Ascending aorta (tissue), 2 donors: ENCODE measurements at places on chromosomes 1 and 21.

- H3K4me1 ChIP-seq = no peaks in the 10 kb centered on the region
- no peak overlapping the region for H3K4me3 ChIP-seq
- DNase-seq = no peak
- no peak overlapping the region for H3K27ac ChIP-seq
- H3K27me3 ChIP-seq = no peaks in the 10 kb centered on the region
These were observed 19.4 kb downstream of the F11R start for GRCh38 chr1:161001525-161001924.

DNA sequence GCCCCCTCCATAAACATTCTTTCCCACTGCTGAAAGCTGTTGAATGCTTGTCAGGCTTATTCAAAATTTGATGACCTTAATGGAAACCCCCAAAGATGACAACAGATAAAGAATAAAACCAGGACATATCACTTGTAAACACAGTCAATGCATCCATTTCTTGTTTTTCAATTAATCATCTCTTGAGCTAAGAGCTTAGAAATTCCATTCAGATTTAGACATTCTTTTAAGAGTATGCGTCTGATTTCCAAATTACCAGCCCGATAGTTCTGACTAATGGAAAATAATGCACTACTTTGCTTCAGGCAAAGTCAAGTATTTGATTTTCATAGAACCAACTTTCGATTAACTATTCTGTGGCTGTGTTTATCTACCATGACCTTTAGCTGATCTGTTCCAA is 100.6 kb upstream of the RUNX1 start:
- no peak overlapping the region for H3K4me3 ChIP-seq
- no peak for DNase-seq
- H3K27ac ChIP-seq = no peak overlapping the region
- H3K36me3 ChIP-seq = no peaks in the 10 kb centered on the region
- H3K27me3 ChIP-seq = no peaks in the 10 kb centered on the region

GRCh38 chr1:16440131-16440469 is 424 bp upstream of the NECAP2 start:
- H3K4me1 ChIP-seq = peaks cover 4% of the 10 kb centered on the region
- peak overlapping the region; percentile 77 for H3K4me3 ChIP-seq
- peaks cover 23% of the 10 kb centered on the region for H3K36me3 ChIP-seq
- no peaks in the 10 kb centered on the region for H3K27me3 ChIP-seq
- DNase-seq = no peak

GRCh38 chr1:160549665-160550006 is 26.6 kb upstream of the SLAMF6 start:
- H3K4me1 ChIP-seq = no peaks in the 10 kb centered on the region
- no peaks in the 10 kb centered on the region for H3K36me3 ChIP-seq
- DNase-seq = no peak
- no peaks in the 10 kb centered on the region for H3K27me3 ChIP-seq
- H3K4me3 ChIP-seq = no peak overlapping the region
- no peak overlapping the region for H3K27ac ChIP-seq

DNA sequence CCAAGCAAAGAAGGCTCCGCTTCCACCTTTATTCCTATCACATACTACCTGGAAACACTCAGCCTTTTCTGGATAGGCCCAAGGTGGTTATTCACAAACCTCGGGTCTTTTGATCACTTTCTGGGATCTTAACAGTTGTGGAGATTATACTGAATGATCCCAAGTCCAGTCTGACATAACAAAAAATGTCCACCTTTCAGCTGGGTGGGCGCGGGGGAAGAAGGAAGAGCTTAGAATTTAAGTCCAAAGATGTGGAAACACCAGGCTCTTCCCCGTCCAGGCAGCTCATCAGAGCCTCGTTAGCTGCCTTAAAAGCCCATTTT is 338 bp upstream of the C1orf53 start:
- peak overlapping the region; percentile 44 for H3K27ac ChIP-seq
- no peak for DNase-seq
- no peaks in the 10 kb centered on the region for H3K27me3 ChIP-seq
- H3K36me3 ChIP-seq = no peaks in the 10 kb centered on the region
- no peaks in the 10 kb centered on the region for H3K4me1 ChIP-seq

GRCh38 chr1:158208586-158209116 is 28.0 kb downstream of the CD1D start:
- H3K36me3 ChIP-seq = no peaks in the 10 kb centered on the region
- H3K27me3 ChIP-seq = no peaks in the 10 kb centered on the region
- no peak for DNase-seq
- H3K4me3 ChIP-seq = no peak overlapping the region

GRCh38 chr21:41067709-41068108 is 100.3 kb upstream of the BACE2 start:
- H3K4me1 ChIP-seq = no peaks in the 10 kb centered on the region
- no peaks in the 10 kb centered on the region for H3K27me3 ChIP-seq
- DNase-seq = no peak

DNA sequence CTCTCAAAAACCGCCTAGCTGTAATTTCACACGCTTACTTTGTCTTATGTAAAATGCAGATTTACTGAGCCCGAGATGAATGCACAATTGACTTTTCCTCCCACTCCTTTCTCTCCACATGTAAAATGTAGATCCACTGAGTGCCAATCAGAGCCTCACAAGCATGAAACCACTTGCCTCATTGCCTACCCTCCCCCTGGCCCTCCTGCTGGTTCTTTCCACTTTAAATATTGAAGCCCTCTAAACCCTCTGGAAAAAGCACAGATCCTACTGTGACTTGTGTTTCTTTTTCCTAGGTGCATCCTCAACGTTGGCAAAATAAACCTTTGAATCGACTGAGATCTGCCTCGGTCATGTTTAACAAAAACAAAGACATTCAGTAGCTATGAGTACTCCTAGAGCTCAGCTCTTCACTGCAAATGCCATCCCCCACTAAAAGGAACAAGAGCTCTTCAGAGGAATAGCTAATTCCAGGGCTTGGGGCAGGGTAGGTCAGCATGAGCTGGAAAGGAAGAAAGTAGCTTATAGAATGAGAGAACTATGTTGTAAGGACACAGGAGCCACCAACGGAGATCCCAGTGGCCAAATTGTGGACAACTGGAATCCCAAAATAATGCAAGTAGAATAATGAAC is 365.5 kb upstream of the RUNX1 start:
- H3K27ac ChIP-seq = no peak overlapping the region
- H3K27me3 ChIP-seq = no peaks in the 10 kb centered on the region
- DNase-seq = no peak
- H3K4me1 ChIP-seq = no peaks in the 10 kb centered on the region

GRCh38 chr1:98559291-98559690 is 102.2 kb upstream of the SNX7 start:
- H3K27ac ChIP-seq = no peak overlapping the region
- no peaks in the 10 kb centered on the region for H3K36me3 ChIP-seq
- no peak for DNase-seq
- H3K4me1 ChIP-seq = no peaks in the 10 kb centered on the region

DNA sequence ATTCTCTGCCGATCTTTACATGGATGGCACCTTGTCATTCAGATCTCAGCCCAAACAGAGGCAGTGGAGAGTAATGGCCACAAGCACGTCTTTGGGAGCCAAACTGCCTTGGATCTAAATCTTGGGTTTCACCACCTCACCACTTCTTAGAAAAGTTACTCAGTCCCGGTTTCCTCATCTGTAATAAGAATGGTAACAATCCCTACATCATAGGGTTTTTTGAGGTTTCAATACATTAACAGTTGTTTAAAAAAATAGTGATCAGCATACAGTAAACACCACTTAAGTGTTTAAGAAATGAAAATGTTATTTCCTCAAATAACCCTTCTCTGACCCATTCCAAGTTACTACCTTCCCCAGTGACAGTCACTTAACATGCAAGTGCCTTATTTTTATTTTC is 38.5 kb upstream of the KCNA3 start:
- H3K4me3 ChIP-seq = no peak overlapping the region
- H3K27me3 ChIP-seq = no peaks in the 10 kb centered on the region
- no peaks in the 10 kb centered on the region for H3K36me3 ChIP-seq
- DNase-seq = no peak

- H3K4me1 ChIP-seq = peaks cover 33% of the 10 kb centered on the region
- no peaks in the 10 kb centered on the region for H3K27me3 ChIP-seq
- H3K36me3 ChIP-seq = no peaks in the 10 kb centered on the region
These were observed 170.5 kb downstream of the TOMM20 start for GRCh38 chr1:234958066-234958705.

DNA sequence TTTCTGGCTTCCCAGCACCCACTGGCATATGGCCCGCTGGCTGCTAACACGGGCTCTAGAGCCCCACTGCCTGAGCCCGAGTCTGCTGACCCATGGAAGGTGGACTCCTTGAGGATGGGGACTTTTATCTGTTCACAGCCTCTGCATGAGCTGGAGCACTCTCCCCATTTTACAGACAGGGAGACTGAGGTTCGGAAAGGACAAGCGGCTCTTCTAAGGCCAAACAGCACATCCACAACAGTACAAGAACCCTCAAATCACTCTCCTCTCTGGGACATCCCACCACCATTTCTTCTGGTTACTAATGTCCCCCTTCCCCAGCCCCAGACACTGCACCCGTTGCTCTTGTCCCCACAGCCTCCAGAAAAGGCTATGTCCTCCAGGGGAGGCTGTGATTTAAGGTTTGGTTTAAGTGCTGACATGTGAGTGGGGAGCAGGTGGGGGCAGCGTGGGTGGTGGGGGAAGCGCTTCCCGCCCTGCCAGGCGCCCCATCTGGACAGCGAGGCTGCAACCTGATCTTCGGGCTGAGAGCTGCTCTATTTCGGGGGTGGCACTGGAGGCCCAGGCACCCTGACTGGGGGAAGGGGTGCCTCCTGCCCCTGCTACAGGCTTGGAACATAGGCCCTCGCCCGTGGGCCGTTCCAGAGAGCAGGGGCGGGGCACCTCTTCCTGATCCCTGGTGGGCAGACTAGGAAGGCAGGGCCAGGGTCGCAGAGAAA is 104.8 kb upstream of the WNT4 start:
- H3K4me1 ChIP-seq = no peaks in the 10 kb centered on the region
- no peak overlapping the region for H3K27ac ChIP-seq
- H3K36me3 ChIP-seq = no peaks in the 10 kb centered on the region
- no peak overlapping the region for H3K4me3 ChIP-seq
- DNase-seq = no peak
